ENCODE measurements at places on chromosomes 3 and 15.

DNA sequence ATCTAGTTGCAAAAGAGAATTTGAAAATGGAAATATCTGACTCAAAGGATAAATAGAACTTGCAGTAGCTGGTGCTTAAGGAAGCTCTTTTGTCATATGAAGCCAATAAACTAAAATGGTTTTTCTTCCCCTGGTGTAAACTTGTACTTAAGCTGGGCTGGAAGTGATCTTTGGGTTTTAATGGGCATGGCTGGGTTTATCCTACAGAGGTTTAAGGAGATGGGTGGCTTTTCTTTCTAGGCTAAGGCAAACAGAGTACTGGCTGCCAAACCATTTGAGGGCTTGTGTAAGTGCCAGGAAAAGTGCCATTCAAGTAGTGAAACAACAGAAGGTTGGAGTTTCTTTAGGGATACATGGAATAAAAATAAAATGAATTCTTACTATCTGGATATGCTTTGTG, 12.1 kb upstream of the UTS2B start:
- DNase-seq, result no peak

GRCh38 chr3:42696356-42697288, 6.0 kb downstream of the HHATL start:
- no peak for DNase-seq

DNA sequence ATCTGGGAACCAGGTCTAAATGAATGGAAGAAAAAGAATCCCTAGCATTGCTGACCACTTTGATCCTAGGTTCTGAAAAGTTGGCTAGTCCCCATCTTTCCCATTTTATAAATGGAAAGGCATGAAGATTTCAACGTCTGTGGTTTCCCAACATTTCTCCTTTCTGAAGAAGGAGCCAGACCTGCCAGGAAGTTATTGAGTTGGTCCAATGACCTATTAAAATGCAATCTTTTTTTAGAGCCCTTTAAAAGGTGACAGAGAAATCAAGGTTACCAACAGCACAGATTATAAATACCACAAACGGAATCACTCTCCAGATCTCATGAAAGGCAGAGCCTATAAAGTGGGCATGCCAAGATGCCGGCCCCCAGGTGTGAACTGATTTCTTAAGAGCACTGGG, 505.6 kb upstream of the THBS1 start:
- DNase-seq, result no peak

DNA sequence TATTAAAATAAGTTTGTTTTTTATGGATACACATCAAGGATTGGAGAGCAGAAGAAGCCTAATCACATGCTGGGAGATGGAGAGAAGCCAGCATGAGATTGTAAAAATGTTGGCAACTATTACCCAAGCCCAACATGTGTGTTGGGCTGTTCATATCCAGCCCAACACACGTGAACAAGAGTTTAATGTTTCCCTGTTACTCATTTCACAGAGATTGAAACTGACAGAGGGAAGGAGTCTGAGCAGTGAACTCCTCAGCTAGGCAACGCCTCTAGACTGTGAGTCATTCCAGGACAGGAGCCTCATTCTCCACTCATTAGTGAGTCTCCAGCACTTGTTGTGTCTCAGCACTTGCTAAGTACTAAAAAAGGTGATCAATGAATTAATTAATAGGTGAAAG, 43.2 kb upstream of the CMSS1 start:
- no peak for DNase-seq

GRCh38 chr15:91866371-91866905, 12.9 kb downstream of the SLCO3A1 start:
- DNase-seq, result no peak

DNA sequence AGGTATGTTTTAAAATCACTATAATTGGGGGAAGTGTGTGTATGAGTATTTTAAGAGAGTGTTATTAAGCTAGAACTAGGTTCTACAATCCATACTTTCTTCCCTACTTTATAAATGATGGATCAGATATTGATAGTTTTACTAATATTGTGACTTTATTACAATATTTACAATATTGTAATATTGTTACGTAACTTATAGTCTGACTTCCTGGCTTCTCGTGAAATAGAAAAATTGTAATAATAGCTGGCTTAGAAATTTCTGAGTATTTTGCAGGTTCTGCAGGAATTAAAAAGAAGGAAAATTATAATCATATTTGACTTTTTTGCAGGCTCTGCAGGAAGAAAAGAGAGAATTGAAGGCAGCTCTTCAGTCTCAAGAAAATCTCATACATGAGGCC, 60.0 kb downstream of the CEP63 start:
- no peak for DNase-seq

DNA sequence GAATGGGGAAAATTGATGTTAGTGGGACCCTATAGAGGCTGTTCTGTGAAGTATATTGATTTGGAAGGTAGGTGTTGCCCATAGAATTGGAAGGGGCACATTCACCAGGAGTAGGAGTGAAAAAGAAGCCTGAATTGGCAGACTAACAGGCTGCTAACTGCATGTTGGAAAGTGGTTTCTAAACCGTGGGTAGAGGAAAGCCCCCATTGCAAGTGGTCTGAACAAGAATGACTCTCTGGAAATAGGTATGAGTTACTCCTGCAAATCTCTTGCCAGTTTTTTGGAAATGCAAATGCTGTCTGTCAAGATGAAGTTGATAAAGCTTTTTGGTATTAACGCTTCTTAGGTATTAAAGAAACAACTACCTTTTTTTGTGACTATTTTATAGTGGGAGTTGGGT, 3.5 kb downstream of the UBE2E1 start:
- DNase-seq, result no peak

GRCh38 chr15:61336026-61336638, 107.0 kb upstream of the RORA start:
- no peak for DNase-seq

DNA sequence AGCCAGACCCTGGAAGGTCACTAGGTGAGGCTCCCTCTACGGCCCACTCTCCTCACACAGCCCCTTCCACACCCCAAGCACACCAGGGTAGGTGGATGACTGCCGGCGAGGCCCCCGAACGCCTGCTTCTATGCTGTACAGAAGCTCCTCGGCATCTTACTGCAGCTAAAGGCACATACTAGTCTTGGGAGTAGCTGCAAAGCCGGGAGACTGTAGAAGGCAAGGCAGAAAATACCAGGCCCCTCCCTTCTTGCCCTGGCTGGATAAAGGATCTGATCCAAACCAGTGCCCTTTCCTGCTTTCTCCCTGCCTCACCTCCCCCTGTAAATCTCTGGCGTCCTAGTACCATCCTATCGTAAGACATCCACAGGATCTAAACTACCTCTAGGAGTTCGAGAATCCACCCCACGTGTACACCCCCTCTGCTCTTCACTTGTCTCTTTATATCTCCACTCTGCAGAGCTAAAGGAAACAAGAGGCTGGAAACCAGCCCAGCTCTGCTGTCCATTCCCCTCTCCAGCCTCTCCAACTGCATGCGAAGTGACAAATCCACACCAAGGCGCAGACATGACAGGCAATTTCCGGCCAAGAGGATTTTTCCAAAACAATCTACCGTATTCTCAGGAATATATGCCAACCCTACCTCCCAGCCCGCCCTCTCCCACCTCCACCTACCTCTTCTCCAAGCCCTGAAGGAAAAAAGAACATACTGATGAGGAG, 11.8 kb downstream of the TNK2 start:
- no peak for DNase-seq

DNA sequence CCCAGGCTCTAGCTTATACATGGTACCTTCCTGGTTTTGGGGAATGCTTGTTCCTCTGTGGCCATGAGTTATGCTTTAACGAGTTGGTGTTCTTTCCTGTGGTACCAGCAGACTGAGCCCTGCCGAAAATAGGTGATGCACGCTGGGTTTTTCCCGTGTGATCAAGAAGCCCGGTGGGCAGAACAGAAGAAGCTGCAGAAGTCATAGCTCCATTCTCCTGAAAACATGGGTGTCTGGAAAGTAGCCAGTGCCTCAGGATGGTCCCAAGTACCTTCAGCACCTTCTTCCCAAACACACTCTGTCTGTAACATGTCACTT, 25.2 kb downstream of the MAPKBP1 start:
- DNase-seq, result no peak

- no peak for DNase-seq
These were observed 882 bp downstream of the GXYLT2 start for GRCh38 chr3:72888546-72889309.

Data from stimulated activated CD8-positive, alpha-beta memory T cell treated with anti-CD3 and anti-CD28 coated beads, Interleukin-4, amount 100 ng/mL, for 1 hour (primary cell).